ENCODE measurements at places on chromosomes 6 and 20.

- DNase-seq, result no peak
Observed at GRCh38 chr6:31586599-31587281, 663 bp downstream of the LST1 start.

GRCh38 chr6:50097966-50098640, 48.4 kb upstream of the DEFB112 start:
- no peak for DNase-seq

GRCh38 chr6:35094183-35094582, 47.0 kb downstream of the TCP11 start:
- no peak for DNase-seq

DNA sequence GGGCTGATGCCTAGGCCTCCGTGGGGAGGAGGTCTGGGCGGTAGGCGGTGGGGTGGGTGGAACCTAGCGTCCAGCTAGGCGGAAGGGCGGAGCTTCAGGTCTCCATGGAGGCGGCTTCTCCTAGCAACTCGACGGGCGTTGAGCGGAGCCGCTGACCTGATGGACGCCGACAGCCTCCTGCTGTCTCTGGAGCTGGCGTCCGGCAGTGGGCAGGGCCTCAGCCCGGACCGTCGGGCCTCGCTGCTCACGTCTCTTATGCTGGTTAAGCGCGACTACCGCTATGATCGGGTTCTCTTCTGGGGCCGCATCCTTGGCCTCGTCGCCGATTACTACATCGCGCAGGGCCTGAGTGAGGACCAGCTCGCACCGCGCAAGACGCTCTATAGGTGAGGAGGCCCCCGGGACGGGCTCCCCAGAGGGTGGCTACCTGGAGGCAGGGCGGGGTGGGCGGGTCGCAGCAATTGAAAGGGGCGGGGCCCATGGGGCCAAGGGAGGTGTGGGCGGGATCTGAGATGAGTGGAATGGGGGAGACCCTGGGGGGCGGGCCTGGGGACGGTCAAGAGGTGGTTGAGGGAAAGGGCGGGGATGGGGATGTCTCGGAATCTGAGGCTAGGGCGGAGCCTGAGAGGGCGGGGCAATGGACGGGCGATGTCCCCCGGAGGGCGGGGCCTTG, at the start of gene RSPH9:
Gene RSPH9, plus strand, starts transcription at position 97 of the 673 bp plus-strand sequence. Its CDS starts 63 bp downstream, at position 160.
- peak; percentile 73 for DNase-seq

DNA sequence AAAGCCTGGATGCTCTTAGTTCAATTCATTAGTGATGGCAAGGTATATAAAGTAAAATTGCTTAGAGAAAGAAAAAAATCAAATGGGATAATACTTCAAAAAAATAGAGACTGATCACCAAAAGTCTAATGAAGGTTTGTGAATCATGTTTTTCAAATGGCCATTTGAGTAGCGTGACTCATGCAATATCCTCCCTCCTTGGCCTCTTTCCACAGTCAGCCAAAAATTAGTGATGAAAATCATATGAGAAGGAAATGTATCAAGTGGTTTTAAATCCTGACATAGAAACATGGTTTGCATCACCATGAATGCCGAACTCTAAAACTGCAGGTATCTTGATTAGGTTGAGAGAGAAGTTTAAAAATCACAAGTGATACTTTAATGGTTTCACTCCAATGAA, 1.2 kb upstream of the COL19A1 start:
- no peak for DNase-seq

DNA sequence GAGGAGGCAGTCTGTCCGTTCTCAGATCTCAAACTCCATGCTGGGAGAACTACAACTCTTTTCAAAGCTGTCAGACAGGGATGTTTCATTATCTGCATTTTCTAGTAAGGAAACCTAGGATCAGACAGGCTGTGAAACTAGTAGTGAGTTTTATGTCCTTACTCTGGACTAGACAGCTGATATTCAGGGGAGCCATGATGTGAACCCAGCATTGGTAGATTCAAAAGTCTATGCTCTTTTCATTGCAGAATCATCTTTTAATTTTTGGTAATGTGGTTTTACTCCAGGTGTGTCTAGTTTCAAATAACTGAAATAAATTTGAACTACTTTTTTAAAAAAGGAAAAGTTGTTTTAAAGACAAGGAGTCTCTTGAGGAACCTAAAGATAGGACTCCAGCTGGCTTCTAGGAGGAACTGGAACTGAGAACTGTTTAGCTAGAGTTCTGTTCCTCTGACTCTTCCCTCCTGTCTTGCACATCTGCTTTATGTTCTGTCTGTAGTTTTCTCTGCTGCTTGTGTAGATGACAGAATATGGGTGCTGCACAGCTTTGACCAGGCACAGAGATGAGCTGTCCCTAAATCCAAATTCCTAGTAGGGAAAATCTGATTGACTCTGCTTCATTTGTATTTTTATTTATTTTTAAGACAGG, 27.8 kb upstream of the RNF144B start:
- DNase-seq, result no peak

- peak; percentile 6 for DNase-seq
Observed at GRCh38 chr6:38604700-38605099, 35.0 kb downstream of the BTBD9 start.

DNA sequence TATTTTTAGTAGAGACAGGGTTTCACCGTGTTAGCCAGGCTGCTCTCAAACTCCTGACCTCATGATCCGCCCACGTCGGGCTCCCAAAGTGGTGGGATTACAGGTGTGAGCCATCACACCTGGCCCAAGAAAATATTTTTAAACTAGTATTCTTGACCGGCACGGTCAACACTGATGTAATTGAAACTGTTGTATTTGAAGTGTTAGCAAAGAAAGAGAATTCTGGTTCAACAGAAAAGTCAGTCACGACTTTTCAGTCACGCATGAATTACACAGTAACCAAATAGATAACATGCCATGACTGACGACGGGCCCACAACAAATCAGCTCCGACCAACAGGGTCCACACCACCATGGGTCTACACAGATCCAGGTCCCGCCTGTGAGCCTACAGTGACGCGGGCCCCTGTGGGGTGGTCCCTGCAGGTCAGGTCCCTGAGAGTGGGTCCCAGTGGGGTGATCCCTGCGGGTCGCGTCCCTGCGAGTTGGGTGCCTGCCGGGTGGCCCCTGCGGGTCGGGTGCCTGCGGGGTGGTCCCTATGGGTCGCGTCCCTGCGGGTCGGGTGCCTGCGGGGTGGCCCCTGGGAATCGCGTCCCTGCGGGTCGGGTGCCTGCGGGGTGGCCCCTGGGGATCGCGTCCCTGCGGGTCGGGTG, 1.0 kb downstream of the GMEB2 start:
- DNase-seq, result no peak

DNA sequence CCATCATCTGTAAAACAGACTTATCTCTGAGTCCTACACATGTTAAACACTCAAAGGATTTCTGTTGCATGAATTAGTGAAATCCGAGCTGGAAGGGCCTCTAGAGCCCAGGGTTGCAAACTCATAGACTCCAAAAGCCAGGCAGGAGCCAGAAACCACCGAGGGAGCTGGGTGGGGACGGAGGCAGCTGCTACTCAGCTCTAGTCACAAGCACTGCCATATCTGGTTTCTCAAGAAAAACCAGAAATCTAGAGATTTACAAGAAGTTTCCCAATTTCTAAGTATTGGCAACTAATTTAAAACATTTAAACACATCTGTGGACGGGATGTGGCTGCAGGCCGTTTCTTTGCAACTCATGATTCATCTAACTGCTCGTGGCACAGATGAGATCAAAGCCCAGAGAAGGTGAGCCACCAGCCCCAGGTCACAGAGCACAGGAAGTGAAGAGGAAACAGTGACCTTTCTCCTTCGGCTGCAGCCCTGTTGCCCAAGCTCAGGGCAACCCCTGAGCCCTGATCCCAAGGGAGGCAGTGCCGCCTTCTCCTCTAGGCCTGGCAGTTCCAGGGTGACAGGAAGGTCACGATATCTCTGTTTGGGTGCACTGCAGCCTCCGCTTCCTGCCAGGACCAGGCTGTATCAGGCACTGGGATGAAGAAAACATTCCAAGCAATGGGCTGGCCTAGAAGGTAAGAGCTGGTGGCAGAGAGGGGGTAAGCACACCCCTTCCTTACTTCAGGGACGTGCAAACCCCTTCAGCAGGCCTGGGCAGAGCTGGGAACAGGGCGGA, 26.4 kb upstream of the PTGIS start:
- no peak for DNase-seq

DNA sequence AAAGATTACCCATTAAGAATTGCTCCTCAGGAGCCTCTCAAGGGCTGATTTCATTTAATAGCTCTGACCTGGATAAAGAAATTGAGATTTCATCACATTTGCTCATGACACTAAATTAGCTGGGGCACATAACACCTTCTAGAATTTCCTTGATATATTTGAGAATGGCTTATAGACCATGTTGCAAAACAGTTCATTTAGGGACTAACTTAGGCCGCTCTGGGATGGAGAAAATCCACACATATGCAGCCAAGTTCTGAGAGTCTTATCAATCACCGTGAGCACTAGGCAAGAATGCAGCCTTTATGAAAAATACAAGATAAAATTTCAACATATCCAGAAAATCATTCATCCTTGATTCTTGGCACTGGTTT, 91.0 kb upstream of the MCHR2 start:
- no peak for DNase-seq

GRCh38 chr20:58870293-58871014, 17.9 kb downstream of the GNAS start:
- DNase-seq, result peak; percentile 73

DNA sequence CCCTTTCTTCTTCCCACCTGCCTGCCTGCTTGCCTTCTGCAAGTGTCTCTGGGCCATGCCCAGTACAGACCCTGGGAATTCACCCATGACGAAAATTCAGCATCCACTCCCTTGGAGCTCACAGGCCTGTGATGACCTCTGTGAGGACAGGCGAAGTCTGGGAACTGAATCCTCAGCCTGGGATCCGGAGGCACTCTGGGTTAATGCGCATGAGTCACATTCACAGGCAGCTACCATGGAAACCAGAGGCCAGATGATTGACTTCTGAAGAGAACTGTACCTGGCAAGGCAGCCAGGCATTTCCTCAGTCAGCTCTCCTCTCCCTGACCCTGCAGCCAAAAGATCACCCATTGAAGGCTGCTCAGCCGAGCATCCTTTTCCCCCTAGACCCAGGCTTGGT, 41.0 kb downstream of the SLC9A8 start:
- no peak for DNase-seq

DNA sequence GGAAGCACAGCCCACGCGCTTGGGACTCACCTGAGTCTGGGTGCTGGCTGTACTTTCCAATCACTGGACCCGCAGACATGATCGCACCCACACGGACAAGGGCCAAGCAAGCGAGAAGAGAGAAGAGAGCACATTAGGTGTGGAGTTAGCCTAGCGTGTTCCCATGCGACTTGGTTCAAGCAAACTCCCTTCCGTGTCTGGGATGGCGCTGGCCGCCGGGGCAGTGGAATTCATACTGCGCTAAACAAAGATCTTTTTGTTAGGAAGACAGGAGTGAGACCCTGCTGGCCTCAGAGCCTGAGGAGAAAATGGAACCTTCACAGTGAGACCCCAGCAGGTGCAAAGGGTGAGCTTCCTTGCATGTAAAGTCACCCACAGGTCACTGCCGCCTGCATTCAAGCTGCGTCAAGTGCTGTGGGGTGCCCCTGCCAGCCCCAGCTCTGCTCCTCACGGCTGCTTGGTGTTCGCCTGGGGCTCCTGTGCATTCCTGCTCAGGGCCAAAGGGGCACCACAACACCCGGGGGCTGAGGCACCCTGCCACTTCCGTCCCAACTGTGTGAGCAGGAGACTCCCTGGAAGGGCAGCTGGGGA, 26.4 kb downstream of the PSMG4 start:
- DNase-seq, result no peak

- DNase-seq, result peak; percentile 97
Observed at GRCh38 chr20:7155282-7155681, 387.8 kb downstream of the BMP2 start.

GRCh38 chr6:94196891-94197290, 777.5 kb upstream of the EPHA7 start:
- no peak for DNase-seq

DNA sequence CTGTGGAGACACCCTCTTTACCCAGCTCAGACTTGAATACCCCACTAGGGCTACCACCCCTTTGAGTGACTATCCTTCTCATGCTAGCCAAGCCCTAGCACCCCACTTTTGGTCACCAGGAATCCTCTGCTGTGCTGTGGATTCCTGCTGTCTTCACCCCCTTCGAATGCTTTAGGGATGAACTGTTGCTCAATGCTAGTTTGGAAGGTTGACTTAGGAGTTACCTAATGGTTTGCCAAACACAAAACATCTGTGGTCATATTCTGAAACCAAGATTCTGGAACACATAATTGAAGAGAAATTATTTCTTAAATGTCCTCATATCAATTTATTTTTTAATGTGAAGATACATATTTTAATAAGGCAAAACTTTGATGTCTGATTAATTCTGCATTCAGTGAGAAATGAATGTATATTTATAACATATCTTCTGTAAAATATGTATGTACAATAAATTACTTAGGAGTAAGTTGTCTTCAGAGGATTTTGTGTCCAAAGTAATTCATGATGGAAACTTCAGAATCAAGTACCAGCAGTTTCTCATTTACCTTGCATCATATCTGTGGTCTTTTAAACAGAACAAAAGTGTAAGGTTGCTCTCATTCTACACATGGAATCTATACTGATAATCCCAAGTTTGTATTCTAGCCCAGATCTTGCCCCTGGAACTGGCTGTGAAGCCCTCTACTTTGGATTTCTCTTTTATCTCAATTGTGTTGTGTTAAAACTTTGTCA, 46.9 kb downstream of the TMEM200A start:
- DNase-seq, result no peak

DNA sequence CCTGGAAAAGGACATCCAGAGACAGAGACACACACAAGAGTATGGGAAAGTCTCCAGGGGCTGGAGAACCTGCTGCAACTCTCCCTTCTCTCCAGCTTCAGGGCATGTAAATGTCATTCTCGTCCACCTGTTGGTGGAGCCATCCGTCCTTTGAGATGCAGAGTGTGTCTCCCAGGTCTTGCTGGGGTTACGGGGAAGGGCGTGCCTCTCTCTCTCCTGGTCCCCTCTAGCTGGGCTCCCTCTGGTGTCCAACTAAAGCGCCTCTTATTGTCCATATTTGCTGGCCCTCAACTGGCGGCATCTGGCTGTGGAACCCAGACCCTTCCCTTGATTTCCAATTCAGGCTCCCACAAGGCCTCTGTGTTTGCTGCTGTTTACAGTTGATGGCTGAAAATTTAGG, 244.1 kb downstream of the BMP7 start:
- DNase-seq, result no peak

DNA sequence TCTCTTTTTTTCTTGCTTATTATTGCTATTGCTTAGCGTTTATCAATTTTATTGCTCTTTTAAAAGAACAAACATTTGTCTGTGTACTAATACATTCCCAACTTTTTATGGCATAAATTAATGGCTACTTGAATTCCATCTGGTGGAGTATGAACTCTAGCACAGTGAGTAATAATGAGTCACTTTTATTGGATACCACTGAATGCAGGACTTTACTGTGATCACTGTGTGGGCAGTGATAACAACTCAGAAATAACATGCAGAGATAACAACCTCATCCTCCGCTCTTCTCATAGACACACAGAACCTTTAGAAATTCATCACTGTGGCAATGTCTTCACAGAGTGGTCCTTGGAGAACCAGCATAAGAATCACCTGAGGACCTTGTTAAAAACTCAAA, 174.9 kb upstream of the PRND start:
- DNase-seq, result no peak

GRCh38 chr20:63346131-63347080, 14.7 kb downstream of the CHRNA4 start:
- no peak for DNase-seq
